Hematopoietic multipotent progenitor cell treated with erythropoietin and hydrocortisone succinate and interleukin-3 and kit ligand, for 17 days (in vitro differentiated cells): ENCODE measurements at places on chromosomes 1 and 21.

- no peak for DNase-seq
These were observed 18.8 kb downstream of the NEK7 start for GRCh38 chr1:198175423-198176170.

GRCh38 chr1:230917284-230918135, 49.2 kb upstream of the C1orf198 start:
- DNase-seq: peak; percentile 92

- DNase-seq: no peak
These were observed 54.3 kb downstream of the KCNC4 start for GRCh38 chr1:110264430-110264829.

- DNase-seq: no peak
These were observed 34.9 kb downstream of the SYF2 start for GRCh38 chr1:25197235-25197975.

DNA sequence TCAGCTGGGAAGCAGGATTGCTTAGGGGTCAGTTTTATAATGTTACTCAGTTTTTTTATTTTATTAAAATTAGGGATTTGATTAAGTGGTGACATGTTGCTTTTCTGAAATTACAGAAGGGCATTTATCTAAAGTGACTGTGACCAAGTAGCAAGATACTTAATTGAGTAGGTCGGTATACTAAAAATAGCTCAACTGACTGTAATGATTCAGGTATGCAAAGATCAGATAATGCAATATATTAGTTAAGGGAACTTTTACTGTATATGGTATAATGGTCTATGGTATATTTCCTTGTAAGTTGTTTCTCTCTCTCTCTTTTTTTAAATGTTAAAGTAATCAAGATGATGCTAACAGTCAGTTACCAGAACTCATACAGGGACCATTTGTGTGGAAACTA, 26.2 kb downstream of the RLF start:
- DNase-seq: no peak

- DNase-seq: no peak
These were observed 122.7 kb downstream of the RGS21 start for GRCh38 chr1:192439373-192440025.

DNA sequence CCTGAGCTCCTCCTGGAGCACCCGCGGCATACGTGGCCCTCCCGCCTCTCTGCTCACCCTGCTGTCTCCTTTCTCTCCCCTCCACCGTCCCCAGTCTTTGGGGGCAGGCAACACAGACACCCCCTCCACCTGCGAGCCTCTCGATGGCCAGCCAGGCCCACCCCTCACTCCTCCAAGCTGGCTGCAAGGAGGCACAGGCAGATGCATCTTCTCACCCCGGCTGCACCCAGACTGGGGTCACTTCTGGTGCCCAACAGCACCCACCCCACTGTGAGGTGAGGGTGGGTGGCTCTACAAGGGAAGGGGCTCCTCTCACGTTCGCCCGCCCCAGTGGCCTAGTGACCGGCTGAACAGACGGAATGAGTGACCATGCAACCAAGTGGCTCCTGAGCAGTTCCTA, 108.0 kb upstream of the ARHGEF16 start:
- no peak for DNase-seq
